Effector memory CD4-positive, alpha-beta T cell (primary cell): ENCODE measurements at places on chromosomes 2 and 18.

DNA sequence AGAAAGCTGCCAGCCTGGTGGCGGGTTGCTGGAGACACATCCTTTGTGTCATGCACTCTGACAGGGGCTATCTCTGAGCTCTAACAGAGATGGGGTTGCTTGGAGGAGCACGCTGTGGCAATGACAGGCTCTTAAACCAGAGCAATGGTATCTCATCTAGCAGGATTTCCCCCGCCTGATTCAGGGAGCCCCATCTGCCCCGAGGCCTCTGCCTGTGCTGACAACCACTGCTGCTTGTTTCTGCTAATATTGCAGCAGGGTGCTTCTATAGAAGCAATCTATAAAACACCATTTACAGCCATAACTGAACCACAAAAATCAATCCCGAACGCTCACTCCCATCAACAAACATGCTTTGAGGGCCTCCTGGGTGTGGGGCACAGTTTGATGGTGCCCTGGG lies 12.8 kb upstream of the DNPEP start:
- no peak overlapping the region for H3K4me3 ChIP-seq
- H3K36me3 ChIP-seq = no peaks in the 10 kb centered on the region
- no peak overlapping the region for H3K27ac ChIP-seq
- peaks cover 12% of the 10 kb centered on the region for H3K4me1 ChIP-seq
- DNase-seq = no peak
- no peaks in the 10 kb centered on the region for H3K27me3 ChIP-seq

- no peaks in the 10 kb centered on the region for H3K27me3 ChIP-seq
- H3K4me1 ChIP-seq = no peaks in the 10 kb centered on the region
- no peak overlapping the region for H3K27ac ChIP-seq
- no peak overlapping the region for H3K4me3 ChIP-seq
- H3K36me3 ChIP-seq = no peaks in the 10 kb centered on the region
- DNase-seq = no peak
These were observed 28.3 kb upstream of the INSIG2 start for GRCh38 chr2:118059919-118060478.

GRCh38 chr2:117514371-117514770 lies 300.1 kb upstream of the DDX18 start:
- H3K4me1 ChIP-seq = no peaks in the 10 kb centered on the region
- DNase-seq = no peak
- H3K36me3 ChIP-seq = no peaks in the 10 kb centered on the region
- H3K27ac ChIP-seq = no peak overlapping the region
- H3K4me3 ChIP-seq = no peak overlapping the region
- H3K27me3 ChIP-seq = no peaks in the 10 kb centered on the region

DNA sequence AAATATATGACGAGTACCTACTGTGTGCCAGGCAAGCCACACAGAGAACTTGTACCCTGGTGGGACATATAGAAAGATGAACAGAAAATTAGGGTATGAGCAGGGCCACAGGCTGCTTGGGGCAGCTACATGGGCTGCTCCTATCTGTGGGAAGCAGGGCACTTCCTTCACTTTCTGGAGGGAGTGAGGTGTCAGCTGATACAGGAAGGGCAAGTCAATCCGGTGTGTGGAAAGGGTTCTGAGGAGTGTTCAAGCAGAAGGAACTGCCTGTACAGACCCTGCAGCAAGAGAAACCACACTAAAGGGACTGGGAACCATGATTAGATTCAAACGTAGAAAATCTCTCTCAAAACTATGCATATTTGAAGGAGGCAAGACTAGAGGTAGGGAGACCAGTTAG lies 58.6 kb upstream of the BCL11A start:
- H3K36me3 ChIP-seq = no peaks in the 10 kb centered on the region
- H3K4me1 ChIP-seq = no peaks in the 10 kb centered on the region
- no peak overlapping the region for H3K27ac ChIP-seq
- H3K4me3 ChIP-seq = no peak overlapping the region

DNA sequence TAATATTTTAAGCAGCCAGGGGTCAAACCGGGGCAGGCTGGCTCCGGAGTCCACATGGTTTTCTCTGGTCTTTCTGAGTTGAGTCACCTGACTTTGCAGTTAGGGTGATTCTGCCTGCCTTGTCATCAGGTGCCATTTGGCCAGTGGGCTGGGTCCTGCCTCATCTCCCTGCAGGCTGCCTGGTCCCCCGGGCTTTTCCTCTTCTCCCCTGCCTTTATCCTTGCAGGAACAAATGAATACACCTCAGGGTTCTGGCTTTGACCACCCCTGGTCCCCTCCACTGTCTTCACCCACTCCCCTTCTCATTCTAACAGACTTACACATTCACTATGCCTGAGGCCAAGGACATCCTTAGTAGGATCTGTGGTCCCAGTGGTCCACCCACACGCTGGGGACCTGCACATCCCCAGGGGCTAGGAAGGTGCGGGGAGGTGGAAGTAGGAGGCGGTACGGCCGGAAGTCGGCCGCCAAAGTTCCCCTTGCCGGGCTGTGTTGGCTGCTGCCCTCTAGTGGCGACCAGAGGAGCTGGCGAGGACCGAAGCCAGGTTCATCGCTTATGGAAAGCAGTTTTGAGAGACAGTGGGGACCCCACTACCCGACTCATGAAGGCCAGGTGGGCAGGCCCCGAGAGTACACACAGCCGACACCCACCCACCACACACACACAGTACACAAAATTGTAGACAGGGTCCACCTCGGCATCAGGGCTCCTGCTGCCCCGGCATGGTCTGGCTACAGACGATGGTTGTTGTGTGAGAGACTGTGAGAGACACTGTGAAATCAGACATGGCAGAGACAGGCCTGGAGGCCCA lies 6.3 kb upstream of the TEX261 start:
- H3K27me3 ChIP-seq = no peaks in the 10 kb centered on the region
- H3K4me3 ChIP-seq = peak overlapping the region; percentile 31
- H3K36me3 ChIP-seq = no peaks in the 10 kb centered on the region
- DNase-seq = peak; percentile 69
- no peak overlapping the region for H3K27ac ChIP-seq

GRCh38 chr2:231113489-231113888 lies 11.4 kb downstream of the HTR2B start:
- H3K36me3 ChIP-seq = peaks cover 7% of the 10 kb centered on the region
- H3K4me3 ChIP-seq = no peak overlapping the region
- no peaks in the 10 kb centered on the region for H3K27me3 ChIP-seq
- no peak overlapping the region for H3K27ac ChIP-seq
- no peak for DNase-seq

GRCh38 chr2:74702001-74702715 lies 48.1 kb downstream of the SEMA4F start:
- H3K27ac ChIP-seq = no peak overlapping the region
- no peak for DNase-seq
- H3K4me3 ChIP-seq = no peak overlapping the region
- no peaks in the 10 kb centered on the region for H3K27me3 ChIP-seq
- H3K4me1 ChIP-seq = no peaks in the 10 kb centered on the region
- H3K36me3 ChIP-seq = no peaks in the 10 kb centered on the region

- no peak for DNase-seq
- H3K36me3 ChIP-seq = no peaks in the 10 kb centered on the region
- H3K4me3 ChIP-seq = no peak overlapping the region
- H3K4me1 ChIP-seq = no peaks in the 10 kb centered on the region
- H3K27me3 ChIP-seq = no peaks in the 10 kb centered on the region
These were observed 54.0 kb upstream of the COL5A2 start for GRCh38 chr2:189233527-189233926.

DNA sequence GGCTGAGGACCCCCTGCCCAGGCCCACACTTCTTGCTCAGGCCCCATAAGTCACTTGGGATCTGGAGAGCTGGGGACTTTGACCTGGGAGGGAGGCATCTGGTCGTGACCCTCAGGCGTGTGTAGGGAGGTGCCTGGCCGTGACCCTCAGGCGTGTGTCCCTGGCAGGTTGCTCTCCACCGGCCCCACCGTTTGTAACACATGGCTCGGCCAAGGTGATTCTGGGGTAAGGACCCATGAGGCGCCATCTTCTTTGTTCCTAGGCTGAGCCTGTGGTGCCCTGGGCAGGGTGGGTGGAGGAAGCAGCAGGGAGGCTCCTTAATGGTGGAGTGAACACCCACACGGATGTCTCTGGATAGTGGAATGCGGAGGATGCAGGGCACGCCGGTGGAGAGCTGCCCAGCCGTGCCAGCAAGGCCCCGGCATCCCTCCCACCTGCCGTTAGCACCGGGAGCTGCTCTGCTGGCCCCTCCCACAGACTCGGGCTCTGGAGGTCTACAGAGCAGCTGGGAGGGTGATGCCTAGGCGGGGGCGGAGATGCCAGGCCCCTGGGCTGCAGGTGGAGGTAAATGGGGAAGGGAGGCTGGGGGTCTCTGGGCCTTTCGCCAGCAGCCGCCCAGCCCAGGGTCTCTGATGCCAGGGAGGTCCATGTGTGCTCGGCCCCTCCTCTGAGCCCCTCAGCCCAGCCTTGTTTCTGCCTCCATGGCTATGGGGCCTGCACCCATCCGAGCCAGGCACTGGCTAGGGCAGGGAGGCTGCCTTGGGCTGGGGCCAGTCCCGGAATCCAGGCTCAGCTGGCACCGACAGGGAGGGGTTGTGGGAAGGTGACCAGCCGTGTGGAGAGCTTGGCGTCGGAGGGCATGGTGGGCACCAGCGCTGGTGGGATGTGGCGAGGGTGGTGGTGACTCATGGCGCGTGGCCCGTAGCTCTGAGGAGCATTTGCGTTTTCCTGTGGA lies 1.1 kb upstream of the GAL3ST2 start:
- H3K4me3 ChIP-seq = no peak overlapping the region
- peaks cover 6% of the 10 kb centered on the region for H3K4me1 ChIP-seq

DNA sequence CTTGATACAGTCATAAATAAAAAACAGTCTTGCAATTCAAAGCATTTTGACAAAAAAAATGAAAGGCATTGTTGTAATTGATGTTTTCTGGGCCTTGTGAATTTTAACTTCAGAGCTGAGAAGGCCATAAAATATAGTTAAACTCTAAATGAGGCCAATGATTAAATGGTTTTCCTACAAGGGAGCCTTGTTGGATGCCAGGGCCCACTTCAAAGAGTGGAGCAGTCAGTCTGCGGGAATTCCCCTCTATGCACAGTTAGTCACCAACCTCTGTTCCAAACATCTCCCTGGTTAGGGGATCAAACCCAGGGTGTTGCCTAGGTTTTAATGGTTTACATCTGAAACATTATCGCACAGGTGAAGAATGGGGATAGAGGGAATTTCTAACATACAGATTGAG lies 143.4 kb downstream of the NCKAP5 start:
- H3K36me3 ChIP-seq = no peaks in the 10 kb centered on the region
- H3K27ac ChIP-seq = no peak overlapping the region
- H3K4me3 ChIP-seq = no peak overlapping the region
- no peaks in the 10 kb centered on the region for H3K27me3 ChIP-seq
- H3K4me1 ChIP-seq = no peaks in the 10 kb centered on the region

DNA sequence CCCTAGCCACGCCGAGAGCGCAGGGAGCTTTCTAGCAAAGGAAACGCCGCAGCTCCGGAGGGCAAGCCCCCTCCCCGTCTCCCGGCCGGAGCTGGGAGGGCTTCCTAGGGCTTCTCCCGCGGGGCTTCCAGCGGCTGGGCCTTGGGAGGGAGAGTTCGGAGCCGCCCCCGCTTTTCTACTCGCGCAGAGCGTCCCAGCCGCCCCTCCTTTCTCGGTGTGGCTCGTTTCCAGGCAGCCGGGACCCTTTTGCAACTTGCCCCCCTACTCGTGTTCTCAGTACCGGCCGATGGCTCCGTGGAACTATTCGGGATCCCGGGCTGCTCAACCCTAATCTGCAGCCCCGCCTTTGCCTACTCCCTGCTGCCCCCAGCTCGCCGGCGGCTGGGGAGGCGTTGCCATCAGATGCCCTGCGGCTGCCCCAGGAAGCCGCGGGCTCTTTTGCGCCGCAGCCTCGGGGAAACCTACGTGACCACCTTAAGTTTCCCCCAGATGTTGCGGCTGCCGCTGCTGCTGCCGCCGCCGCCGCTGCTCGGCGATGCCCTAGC lies 1.5 kb upstream of the NR4A2 start:
- H3K4me1 ChIP-seq = peaks cover 21% of the 10 kb centered on the region
- peak overlapping the region; percentile 98 for H3K27ac ChIP-seq
- H3K27me3 ChIP-seq = no peaks in the 10 kb centered on the region
- DNase-seq = no peak
- H3K4me3 ChIP-seq = peak overlapping the region; percentile 85
- H3K36me3 ChIP-seq = no peaks in the 10 kb centered on the region

GRCh38 chr2:62076980-62077638 lies 118.8 kb upstream of the B3GNT2 start:
- H3K4me3 ChIP-seq = no peak overlapping the region
- H3K27ac ChIP-seq = no peak overlapping the region
- no peaks in the 10 kb centered on the region for H3K27me3 ChIP-seq
- H3K4me1 ChIP-seq = no peaks in the 10 kb centered on the region
- DNase-seq = no peak
- no peaks in the 10 kb centered on the region for H3K36me3 ChIP-seq

DNA sequence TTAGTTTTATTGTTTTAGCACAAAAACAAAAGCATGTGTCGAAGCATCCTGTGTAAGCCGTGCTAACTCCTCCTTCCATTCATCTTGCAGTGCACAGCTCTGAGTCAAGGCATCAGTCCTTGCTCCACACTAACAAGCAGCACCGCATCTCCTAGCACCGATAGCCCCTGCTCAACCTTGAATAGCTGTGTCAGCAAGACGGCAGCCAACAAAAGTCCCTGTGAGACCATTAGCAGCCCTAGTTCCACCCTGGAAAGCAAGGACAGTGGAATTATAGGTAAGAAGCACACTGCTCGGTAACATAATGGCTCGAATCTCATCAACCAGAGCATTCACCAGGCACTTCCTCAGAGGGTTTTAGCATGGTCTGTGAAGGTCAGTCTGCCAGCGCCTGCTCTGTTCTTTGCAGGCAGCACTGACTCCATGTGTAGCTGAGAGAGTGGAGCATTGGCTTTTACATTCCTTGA lies 136.2 kb downstream of the WDSUB1 start:
- DNase-seq = no peak
- no peaks in the 10 kb centered on the region for H3K4me1 ChIP-seq
- H3K36me3 ChIP-seq = no peaks in the 10 kb centered on the region
- no peaks in the 10 kb centered on the region for H3K27me3 ChIP-seq
- H3K27ac ChIP-seq = no peak overlapping the region
- H3K4me3 ChIP-seq = no peak overlapping the region

DNA sequence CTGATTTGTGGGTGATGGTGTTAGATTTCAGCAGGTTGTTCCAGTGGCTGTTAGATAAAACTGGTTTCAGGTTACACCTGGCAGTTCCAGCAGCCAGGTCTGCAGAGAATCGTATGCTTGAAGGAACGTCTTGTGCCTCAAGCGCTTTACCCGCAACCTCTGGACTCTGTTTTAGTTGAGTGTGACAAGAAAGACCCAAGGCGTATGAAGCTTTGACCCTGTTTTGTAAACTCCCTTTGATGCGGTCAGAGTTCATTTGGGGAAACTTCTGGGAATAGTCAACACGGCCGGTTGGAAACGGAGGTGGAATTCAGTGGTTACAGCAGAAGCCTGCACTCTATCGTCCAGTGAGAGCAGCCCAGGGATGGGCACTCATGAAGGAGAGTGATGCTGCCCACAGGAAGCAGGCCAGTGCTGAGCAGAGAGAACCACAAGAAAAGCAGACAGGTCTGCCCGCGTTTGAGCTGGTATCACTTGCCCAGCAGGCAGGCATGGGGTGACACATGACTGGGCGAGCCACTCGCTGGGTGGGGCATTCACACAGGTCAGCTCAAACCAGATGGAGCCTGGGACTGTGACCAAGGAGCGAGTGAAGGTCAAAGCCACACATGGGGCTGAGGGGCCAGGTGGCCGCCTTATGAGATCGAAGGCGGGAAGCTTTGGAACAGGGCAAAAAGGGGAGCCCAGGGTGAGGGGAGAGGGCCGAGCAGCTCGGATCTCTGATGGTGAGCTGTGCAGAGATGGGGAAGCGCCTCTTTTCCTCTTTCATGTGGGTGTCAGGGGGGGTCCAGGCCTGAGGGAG lies 99.6 kb upstream of the MBOAT2 start:
- no peak overlapping the region for H3K27ac ChIP-seq
- no peaks in the 10 kb centered on the region for H3K27me3 ChIP-seq
- H3K4me3 ChIP-seq = no peak overlapping the region

- no peak for DNase-seq
- H3K36me3 ChIP-seq = no peaks in the 10 kb centered on the region
- H3K4me3 ChIP-seq = no peak overlapping the region
- no peaks in the 10 kb centered on the region for H3K27me3 ChIP-seq
- H3K4me1 ChIP-seq = no peaks in the 10 kb centered on the region
- H3K27ac ChIP-seq = no peak overlapping the region
These were observed 120.7 kb downstream of the INHBB start for GRCh38 chr2:120466704-120467054.
